T-cell (primary cell): ENCODE measurements at places on chromosomes 2 and 18. TPM values are rescaled to one million over a fixed set of nuclear protein-coding genes. Genes with fewer than 3 reads are reported as not detected.

- DNase-seq: no peak
Observed at GRCh38 chr2:67240507-67240906, 156.6 kb upstream of the ETAA1 start.

DNA sequence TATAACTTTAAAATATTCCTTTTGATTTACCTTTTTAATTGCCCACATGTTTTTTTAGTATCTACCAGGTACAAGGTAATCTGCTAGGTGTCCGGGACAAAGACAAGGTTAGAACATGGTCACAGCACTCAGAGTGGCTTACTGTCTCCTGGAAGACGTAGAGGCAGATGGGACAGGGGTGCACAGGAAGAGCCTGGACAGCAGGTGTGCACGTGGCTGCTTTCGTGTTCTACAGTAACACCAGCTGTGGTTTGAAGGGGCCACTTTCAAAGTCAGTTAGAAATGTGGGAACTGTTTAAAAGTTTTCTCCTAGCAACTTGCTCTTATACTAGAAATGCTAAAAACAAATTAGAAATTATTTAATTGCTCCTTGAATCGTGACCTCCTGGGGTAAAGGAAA, 102.9 kb upstream of the ALPP start:
- DNase-seq: no peak

DNA sequence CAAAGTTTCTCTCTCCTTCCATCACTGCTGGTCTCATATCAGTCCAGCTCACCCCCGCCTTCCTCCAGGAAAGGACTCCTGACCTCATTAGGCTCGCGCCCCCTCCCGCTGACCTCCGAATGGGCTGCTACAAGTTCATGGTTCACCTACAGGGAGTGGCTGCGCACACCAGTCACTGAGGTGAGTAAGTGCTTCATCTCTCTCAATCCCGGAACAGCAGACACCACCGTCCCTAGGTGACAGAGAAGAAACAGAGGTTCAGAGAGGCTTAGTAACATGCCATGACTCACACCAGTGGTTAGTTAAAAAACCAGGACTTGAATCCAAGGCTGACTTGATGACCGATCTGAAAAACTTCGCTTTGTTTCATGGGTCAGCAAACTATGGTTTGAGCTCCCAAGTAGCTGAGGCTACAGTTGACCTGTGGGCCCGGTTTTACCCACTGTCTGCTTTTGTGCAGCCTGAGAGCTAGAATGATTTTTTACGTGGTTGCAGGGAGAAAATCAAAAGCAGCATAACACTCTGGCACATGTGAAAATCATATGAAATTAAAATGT, 42.0 kb downstream of the ZFP36L2 start:
- no peak for DNase-seq

DNA sequence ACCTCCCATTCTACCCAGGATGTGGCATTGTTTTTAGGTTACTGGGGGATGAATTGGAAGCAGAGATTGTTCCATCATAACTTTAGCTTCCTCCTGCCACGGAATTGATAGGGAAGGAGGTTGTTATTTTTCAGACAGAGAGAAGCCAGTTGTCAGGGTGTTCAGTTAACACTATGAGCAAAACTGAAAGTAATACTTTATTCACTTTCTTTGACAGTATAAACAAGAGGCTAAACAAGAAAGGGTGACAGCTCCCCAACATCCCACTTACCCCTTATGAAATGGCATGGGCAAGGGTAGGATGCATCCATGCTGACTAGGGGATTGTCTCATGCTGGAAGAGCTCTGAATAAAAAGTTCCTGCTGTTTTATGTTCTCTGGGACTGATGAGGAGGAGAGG, 36.4 kb upstream of the GAREM1 start:
- DNase-seq: no peak

- DNase-seq: no peak
Observed at GRCh38 chr2:105410554-105410953, 11.7 kb upstream of the FHL2 start.

Gene GAL3ST2
- total RNA-seq: 0.80 TPM

Gene MYCN
- total RNA-seq: 1.5 TPM

Gene CFAP65
- not detected for total RNA-seq

Gene TUBB6
- 4.9 TPM for total RNA-seq
